Right renal pelvis (tissue), 4 donors: ENCODE measurements at places on chromosomes 12 and 14. TPM values are rescaled to one million over a fixed set of nuclear protein-coding genes. Genes with fewer than 3 reads are reported as not detected.

Gene SLCO1B3
- not detected for polyA plus RNA-seq

Gene NAV3
- 11.2 TPM for polyA plus RNA-seq

Gene CD63
- polyA plus RNA-seq = 687 TPM

GRCh38 chr14:31257244-31257553 lies 49.6 kb upstream of the HECTD1 start:
- DNase-seq = no peak

- DNase-seq = no peak
Measured at GRCh38 chr12:85829391-85829790, 6.8 kb downstream of the RASSF9 start.

DNA sequence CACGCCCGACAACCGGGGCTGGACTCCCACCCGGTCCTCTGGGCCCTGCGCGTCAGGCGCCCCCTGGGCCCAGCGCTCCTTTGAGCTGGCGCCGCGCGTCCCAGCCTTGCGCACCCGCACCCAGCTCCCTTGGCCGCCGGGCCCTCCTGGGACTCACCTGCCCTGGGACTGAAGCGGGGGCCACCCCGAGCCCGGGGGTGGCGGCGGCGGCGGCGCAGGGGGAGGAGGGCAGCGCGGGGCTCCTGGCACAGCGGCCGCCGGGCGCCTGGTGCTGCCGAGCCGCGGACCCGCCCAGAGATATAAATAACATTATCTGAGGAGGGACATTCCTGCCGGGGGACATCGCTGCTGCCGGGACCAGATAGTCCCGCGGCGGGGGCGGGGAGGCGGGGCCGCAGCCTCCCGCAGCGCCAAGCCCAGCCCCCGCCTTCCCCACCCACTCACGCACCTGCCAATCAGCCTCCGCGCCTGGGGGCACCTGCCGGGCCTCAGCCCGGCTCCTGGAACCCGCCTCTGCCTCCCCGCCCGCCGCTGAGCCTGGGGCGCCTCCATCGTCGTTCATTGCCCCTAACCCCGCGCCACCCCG lies at the start of gene SPTB:
TSS of gene SPTB (minus strand) at position 273 of the 586 bp plus-strand sequence. CDS start 56,813 bp downstream, outside the sequence.
- no peak for DNase-seq

- DNase-seq = no peak
Measured at GRCh38 chr12:16602412-16602811, 3.5 kb downstream of the LMO3 start.

Gene TMEM132D
- polyA plus RNA-seq = 1.3 TPM

Gene CCND2
- polyA plus RNA-seq = 52.6 TPM

DNA sequence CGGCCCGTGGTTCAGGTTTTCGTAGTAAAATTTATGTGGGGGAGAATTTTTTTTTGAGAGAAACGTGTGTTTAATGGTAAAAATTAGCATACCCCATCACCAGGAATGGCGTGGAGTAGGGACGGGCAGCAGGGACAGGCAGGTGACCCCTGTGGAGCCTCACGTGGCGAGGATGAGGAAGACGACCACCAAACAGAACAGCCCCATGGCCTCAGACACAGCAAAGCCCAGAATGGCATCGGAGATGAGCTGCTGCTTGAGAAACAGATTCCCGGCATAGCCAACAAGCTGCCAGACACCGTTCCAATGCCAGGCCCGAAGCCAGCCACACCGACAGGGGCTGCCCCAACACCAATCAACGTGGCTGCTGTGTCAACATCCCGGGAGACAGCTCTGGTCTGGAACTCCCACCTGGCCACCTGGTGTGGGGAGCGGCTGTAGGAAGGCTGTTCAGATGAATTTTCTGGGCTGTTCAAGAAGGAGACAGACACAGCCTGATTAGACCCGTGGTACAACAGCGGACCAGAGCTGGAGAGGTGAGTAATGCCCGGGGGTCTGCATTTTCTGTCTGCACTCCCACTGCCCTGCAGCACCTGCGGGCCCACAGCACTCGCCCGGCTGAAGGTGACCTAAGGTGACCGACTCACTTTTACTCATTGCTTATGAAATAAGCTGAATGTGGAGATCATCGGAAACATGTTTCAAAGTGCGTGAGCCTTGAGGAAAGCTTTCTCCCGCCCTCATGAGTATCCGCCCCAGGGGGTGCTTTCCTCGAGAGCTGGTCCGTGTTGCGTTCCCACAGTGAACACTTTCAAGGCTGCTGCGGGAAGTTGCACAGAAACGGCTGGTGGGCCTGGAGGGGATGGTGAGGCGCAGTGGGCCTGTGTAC lies 10.6 kb downstream of the TMEM121 start:
- DNase-seq = no peak

- no peak for DNase-seq
Measured at GRCh38 chr14:85701116-85701515, 171.2 kb downstream of the FLRT2 start.

DNA sequence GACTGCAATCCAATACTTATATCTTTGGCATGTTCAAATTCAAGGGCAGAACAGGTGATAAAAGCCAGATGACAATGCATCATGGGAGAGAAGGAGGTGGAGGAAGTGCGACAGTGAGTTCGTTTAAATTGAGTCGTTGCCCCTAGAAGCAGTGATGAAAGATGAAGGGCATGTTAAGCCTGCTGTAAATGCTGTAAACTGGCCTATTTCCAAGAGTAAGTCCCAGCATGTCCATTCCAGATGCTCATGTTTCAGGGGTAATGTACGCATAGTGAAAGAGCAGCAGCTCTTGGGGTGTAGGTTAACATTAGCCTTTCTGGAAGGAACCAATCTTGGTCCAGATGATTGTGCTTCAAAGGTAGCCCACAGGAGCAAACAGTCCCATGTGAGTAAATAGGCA lies 97.1 kb downstream of the C2CD5 start:
- no peak for DNase-seq

- no peak for DNase-seq
Measured at GRCh38 chr12:53585448-53586125, 40.6 kb downstream of the ATF7 start.

DNA sequence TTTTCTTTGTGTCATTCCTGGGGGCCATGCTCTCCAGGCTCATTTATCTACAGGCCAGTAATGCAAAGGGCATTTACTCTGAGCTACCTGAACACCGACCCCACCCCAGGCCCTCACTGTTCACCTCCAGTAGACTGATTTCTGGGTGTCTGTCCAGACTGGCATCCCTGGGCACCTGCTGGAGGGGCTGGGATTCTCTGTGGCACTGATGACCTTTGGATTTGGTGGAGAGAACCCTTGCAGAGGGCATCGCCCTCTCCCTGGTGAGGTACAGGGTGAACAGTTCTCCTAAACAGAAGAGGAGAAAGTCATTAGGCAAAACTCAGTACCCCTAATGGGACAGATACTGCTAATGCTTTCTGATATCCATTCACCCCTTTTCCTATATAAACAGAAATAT lies 27.1 kb upstream of the RIMBP2 start:
- no peak for DNase-seq

DNA sequence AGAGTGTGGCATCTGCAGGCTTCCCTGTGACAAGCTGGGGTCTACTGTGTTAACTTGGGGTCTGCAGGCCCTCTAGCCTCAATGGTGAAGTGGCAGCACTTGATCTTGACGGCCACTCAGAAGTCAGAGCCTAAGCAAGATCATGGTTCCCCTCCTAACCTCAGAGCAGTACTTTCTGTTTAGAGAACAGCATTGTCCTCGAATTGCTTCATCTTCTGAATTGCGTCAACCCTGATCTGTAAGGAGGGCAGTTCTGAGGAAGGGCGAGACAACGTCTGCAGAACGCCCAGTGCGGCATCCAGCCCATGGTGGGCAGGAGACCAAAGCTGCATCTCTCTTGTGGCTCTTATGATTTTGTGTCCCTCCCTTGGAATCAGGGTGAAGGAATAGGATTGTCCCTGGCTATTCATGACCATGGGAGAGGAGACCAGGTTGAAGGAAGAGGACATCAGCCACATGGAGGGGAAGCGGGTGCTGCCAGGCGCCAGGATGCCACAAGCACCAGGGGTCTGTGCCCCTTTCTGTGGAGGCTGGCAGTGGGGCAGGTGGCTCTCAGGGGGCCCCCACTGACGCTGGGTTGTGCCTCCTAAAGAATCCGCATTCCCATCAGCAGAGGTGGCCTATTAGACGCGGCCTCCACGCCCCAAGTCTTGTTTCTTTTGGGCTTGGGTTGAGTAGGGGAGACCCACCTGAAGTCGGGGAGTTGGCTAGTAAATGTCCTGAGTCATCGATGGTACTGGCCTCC lies 2.2 kb downstream of the SERPINA9 start:
- no peak for DNase-seq

Gene MYO1A
- polyA plus RNA-seq = 0.19 TPM

GRCh38 chr12:26599096-26599695 lies 233.8 kb downstream of the ITPR2 start:
- DNase-seq = no peak

Gene ITGB7
- 1.8 TPM for polyA plus RNA-seq

- no peak for DNase-seq
Measured at GRCh38 chr12:105200385-105200784, 35.6 kb downstream of the APPL2 start.

DNA sequence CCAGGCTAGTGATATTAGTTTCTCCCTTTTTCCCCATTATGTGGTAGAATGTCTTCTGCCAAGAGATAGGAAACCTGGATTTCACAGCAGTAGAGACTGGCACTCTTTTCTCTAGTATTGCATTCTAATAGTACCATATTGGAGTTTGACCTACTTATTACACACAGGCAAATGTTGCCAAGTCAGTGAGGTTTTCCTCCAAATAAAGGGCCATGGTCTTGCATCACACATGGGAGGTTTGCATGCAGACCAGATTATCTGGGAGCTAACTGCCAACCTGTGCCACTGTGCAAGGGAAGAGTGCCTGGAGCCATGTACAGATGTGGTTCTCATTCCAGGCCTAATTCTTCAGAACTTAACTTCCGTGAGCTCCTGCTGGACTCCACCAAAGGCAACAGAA lies 113.3 kb downstream of the ANO6 start:
- DNase-seq = no peak

DNA sequence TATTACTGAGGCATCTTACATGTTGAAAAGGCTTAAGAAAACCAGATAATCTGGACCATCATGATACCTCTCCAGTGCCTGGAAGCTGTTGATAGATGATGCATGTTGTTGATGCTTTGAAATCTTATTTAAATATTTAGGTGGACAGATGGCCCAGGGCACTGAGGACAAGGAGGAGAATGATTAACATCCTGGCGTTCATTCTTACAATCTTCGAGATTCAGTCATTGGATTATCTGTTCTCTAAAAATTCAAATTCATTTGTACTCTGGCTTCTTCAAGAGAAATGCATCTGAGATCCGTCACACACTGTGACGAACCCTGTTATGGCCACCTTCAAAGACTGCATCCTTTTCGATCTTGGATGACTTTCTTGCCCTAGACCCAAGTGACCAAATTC lies 121.3 kb upstream of the IGF1 start:
- no peak for DNase-seq

Gene DHH
- 0.44 TPM for polyA plus RNA-seq

Gene TOMM20L
- polyA plus RNA-seq = 1.00 TPM

DNA sequence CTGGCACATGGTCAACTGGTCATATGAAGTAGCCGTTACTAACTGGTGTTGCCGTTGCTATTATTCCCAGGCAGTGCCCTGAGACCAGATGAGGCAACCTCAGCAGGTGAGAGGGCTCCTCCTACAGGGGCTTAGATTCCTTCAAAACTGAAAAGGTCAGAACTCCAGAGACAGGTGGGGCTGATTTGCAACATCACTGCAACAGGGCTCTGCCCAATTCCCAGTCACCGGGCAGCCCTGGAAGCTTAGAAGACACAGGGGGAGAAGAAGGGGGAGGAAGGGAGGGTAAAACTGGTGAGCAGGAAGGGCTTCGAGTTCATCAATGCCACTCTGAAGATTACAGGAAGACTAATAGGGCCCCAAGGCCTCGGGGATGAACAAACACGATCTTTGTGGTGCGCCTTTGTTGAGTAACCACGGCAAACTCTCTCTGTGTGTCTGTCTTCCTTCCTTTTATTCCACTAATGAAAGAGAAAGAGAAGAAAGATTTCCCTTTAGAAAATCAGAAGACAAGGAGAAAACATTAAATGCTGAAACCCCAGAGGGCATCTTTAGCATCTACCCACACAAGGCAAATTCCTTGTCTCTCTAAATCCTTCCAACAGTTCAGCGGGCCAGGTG lies 749.1 kb upstream of the TBX3 start:
- no peak for DNase-seq

DNA sequence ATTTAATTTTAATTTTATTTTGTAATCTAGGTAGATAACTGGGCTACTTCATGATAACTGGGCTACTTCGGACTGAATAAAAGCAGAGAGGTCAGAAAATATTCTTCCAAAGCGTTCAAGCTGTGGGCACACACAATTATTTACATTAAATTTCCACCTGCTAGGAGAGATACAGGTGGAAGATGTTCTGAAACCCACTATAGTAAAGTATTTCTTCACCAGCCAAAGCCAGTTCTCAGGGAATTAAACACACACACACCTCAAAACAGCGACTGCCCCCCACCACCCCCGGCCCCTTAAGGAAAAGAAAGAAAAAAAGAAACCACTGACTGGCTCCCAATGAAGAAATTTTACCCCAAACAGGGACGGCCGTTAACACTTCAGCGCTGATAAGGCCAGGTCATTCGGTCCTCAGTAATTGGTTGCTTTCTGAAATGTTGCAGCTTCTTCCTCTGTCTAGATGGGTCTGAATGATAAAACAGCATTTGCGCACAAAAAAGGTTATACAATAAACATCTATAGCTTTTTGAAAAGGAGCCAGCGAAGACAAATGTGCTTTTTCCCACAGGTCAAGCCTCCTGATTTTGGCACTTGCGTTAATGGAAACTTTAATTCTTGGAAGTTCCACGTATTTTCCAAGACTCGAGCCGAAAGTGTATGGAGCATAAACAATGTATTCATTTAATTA lies 771 bp upstream of the KCNJ8 start:
- no peak for DNase-seq

DNA sequence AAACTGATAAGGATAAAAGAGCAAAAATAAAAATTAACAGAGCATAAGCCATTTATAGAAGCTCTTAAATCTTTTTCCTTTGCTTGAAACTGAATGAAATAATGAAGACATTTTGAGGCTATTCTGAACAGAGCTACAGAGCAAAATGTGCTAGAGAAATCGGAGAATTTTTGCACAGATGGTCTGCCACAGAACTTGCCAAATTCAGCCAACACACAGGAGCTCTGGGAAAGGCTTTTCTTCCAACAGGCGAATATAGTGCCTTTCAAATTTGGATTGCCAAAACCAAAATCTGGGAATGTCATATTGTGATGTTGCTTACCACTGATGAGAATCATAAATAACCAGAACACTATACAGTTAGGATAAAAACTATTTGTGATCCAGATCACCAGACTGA lies 406.3 kb downstream of the RPL10L start:
- DNase-seq = no peak

Gene AHNAK2
- 2.1 TPM for polyA plus RNA-seq
